ENCODE measurements at places on chromosomes 6 and 20. TPM values are rescaled to one million over a fixed set of nuclear protein-coding genes. Genes with fewer than 3 reads are reported as not detected.

Gene KHDC1
- 3.5 TPM for total RNA-seq

Gene PROKR2
- not detected for total RNA-seq

Gene ADTRP
- total RNA-seq = 31.5 TPM

Gene BANF2
- not detected for total RNA-seq

Gene LTA
- 335 TPM for total RNA-seq

Gene CYP39A1
- total RNA-seq = not detected

- H3K4me3 ChIP-seq = no peak overlapping the region
- no peak for DNase-seq
- H3K36me3 ChIP-seq = no peaks in the 10 kb centered on the region
- H3K27ac ChIP-seq = no peak overlapping the region
- no peaks in the 10 kb centered on the region for H3K27me3 ChIP-seq
Observed at GRCh38 chr20:13028673-13029072, 19.9 kb downstream of the SPTLC3 start.

DNA sequence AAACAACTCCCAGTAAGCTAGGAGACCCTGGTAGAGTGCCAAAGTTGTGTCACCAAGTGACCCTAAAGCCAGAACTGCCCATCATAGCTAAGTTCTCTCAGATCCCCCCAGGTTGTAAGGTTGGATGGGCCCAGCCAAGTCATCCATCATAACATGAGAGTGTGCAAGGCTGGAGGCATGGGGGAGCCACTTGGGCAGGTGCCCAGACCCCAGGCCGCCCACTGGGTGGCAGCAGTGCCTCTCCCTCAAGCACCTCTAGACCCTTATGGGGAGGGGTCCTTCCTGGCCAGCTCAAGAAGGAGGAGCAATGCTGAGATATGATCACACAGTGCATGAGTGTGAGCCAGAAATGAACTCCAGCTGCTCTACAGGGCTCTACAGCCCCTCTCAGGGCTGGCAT, 154.5 kb downstream of the MYLK4 start:
- H3K4me3 ChIP-seq = no peak overlapping the region
- H3K27me3 ChIP-seq = peaks cover 6% of the 10 kb centered on the region
- DNase-seq = no peak
- H3K27ac ChIP-seq = no peak overlapping the region

DNA sequence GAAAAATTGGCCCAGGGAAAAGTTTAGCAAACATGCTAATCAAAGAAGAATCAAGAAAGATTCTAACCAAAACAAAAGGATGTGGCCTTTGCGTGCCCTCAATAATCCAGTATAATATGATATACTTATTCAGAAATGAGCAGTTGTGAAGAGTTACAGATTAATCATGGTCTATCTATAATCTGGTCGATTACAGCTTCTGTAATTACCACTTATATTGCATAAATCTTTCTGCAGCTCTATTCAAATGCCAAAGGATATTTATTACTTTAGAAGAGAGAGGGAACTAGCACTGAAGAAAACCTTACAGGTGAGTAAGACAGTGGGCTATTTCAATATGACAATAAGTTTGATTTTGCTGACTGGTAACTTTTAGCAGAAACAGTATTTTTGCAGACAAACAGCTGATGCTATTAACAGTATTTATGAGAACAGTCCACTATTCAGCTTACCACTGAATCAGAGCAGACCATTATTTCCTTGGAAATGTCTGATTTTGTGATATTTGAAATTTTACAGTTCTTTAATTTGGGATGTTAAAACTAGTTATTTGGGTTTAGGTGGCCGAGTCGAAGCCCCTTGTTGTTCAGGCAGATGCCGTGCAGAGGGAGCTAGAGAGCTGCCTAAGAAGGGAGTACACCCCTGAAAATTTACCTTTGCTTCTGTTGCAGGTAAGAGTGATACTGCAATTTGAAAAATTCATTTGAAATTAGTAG, 92.2 kb downstream of the CEP57L1 start:
- H3K4me3 ChIP-seq = no peak overlapping the region
- peaks cover 5% of the 10 kb centered on the region for H3K36me3 ChIP-seq
- peaks cover 9% of the 10 kb centered on the region for H3K27me3 ChIP-seq

DNA sequence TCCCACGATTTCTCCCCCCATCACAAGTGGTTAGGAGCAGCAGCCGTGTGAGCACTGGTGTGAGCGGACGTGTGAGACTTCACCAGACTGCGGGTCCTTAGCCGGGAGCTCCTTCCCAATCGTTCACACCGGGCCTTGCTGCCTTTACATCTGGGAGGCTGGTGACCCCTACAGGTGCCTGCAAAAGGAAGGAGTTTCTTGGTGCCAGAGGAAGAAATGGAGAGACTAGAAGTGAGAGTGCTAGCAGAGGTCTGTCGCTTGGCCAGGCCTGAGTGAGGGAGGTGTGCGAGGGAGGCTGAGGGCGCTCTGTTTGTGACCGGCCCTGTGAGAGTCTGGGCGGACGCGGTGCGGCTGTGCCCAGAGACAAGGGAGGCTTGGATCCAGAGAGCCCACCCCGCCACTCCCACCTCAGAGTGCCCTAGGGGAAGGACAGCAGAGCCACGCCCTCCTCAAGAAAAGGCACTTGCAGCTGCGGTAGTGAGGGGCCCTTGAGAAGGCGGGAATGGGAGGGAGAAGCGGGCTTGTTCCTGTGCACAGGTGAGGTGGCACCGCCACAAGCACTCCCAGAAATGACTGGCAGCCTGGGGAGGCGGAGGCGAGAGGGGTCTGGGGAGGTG, 10.0 kb upstream of the ARMC2 start:
- H3K4me1 ChIP-seq = peaks cover 22% of the 10 kb centered on the region
- peaks cover 14% of the 10 kb centered on the region for H3K27me3 ChIP-seq
- no peak for DNase-seq
- H3K36me3 ChIP-seq = no peaks in the 10 kb centered on the region

DNA sequence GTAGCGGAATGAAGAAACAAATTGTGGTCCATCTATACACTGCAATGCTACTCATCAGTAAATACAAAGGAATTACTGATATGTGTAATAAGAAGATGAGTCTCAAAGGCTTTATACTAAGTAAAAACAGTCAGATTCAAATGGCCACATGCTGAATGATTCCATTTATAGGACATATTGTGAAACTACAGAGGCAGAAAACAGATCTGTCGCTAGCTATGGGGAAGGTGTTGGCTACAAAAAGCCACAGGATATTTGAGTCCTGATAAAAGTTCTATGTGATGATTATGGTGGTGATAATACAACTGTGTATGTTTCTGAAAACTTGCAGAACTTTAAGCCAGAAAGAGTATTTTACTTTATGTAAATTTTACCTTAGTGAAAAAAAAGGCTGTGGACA, 313.2 kb downstream of the HDGFL1 start:
- H3K4me3 ChIP-seq = no peak overlapping the region
- no peaks in the 10 kb centered on the region for H3K27me3 ChIP-seq
- no peak overlapping the region for H3K27ac ChIP-seq
- no peak for DNase-seq
- H3K36me3 ChIP-seq = no peaks in the 10 kb centered on the region

- no peaks in the 10 kb centered on the region for H3K36me3 ChIP-seq
- DNase-seq = no peak
- no peaks in the 10 kb centered on the region for H3K4me1 ChIP-seq
- peaks cover 28% of the 10 kb centered on the region for H3K27me3 ChIP-seq
- no peak overlapping the region for H3K4me3 ChIP-seq
Observed at GRCh38 chr6:79750806-79751205, 119.7 kb downstream of the SH3BGRL2 start.

- H3K27ac ChIP-seq = peak overlapping the region; percentile 55
- peaks cover 34% of the 10 kb centered on the region for H3K36me3 ChIP-seq
Observed at GRCh38 chr6:127937747-127938146, 36.9 kb upstream of the THEMIS start.

DNA sequence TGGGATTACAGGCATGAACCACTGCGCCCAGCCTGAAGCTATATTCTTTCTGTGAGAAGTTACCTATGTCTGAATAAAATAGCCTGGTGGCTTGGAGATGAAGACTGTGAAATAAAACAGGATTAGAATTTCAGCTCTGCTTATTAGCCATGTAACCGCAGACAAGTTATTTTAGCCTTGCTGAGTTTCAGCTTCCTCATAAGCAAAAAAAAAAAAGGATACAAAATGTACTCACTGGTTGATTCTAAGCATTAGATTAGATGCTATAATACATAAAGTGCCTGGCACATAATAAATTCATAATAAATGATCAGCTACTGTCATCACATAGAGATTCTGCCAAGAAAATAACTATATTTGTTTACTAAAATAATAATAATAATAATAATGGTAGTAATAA, 98.8 kb downstream of the EPB41L2 start:
- H3K36me3 ChIP-seq = peaks cover 2% of the 10 kb centered on the region
- no peaks in the 10 kb centered on the region for H3K27me3 ChIP-seq
- H3K4me1 ChIP-seq = peaks cover 2% of the 10 kb centered on the region
- DNase-seq = no peak

DNA sequence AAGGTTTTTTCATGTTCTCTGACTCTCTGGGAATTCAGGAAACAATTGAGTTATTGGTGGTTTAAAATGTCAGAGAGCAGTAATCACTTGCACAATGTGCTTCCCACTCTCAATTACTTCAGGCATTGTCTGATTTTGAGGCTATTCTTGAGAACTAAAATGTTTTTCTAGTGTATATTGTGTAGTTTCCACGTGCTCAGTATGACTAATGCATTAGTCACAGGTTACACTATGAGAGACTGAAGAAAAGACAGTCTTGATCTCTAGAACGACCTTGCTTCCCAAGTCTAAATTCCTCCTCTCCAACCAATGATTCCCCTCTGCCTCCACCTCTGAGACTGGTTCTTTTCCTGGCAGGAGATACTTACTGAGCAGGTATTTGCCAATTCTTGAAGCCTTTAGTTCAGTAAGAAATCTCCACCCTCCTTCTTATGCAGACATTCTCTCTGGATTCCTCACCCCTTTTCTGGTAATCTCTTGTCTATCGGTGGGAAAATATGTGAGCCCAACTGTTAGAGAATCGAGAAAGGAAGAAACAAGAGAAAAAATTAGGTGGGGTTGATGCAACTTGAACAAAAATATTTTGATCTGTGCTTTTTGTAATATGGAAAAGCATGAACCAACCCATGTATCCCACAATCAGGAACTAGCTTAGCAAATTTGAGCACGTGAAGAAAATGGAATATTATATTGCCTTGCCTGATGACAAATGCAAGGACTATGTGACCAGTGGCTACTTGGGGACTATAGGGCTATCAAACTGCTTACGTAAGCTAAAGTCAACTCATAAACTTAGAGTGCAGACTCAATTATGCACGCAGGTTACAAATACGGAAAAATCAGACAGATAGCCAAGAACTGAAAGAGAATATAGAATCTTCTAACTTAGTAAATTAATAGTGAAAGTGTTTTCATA, 61.1 kb upstream of the SLC22A16 start:
- peaks cover 19% of the 10 kb centered on the region for H3K4me1 ChIP-seq
- H3K27me3 ChIP-seq = peaks cover 10% of the 10 kb centered on the region
- no peak overlapping the region for H3K27ac ChIP-seq
- no peak for DNase-seq
- no peak overlapping the region for H3K4me3 ChIP-seq
- H3K36me3 ChIP-seq = no peaks in the 10 kb centered on the region

- no peaks in the 10 kb centered on the region for H3K27me3 ChIP-seq
- no peaks in the 10 kb centered on the region for H3K4me1 ChIP-seq
- DNase-seq = no peak
- no peak overlapping the region for H3K27ac ChIP-seq
- no peak overlapping the region for H3K4me3 ChIP-seq
Observed at GRCh38 chr6:7893342-7893741, 17.2 kb downstream of the TXNDC5 start.

- H3K27ac ChIP-seq = no peak overlapping the region
- no peaks in the 10 kb centered on the region for H3K36me3 ChIP-seq
- no peak for DNase-seq
- H3K4me1 ChIP-seq = no peaks in the 10 kb centered on the region
- H3K4me3 ChIP-seq = no peak overlapping the region
- peaks cover 45% of the 10 kb centered on the region for H3K27me3 ChIP-seq
Observed at GRCh38 chr6:100488244-100488643, 23.5 kb upstream of the SIM1 start.

GRCh38 chr6:40389254-40389653, 197.9 kb downstream of the LRFN2 start:
- H3K4me3 ChIP-seq = no peak overlapping the region
- H3K27me3 ChIP-seq = peaks cover 15% of the 10 kb centered on the region
- no peak overlapping the region for H3K27ac ChIP-seq
- DNase-seq = no peak
- no peaks in the 10 kb centered on the region for H3K36me3 ChIP-seq
- H3K4me1 ChIP-seq = peaks cover 21% of the 10 kb centered on the region

DNA sequence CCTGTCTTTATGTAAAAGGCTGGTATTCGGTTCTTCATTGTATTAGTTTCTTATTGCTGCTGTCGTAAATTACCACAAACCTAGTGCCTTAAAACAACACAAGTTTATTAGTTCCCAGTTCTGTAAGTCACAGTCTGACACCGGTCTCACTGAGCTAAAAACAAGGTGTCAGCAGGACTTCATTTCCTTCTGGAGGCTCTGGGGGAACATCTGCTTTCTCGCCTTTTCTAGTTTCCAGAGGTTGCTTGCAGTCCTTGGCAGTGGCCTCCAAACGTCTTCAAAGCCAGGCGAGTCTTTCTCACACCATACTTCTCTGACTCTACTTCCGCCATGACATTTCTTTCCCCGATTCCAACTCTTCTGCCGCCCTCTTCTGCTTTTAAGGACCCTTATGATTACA, 43.0 kb upstream of the ZFAND3 start:
- no peak overlapping the region for H3K4me3 ChIP-seq
- peaks cover 10% of the 10 kb centered on the region for H3K27me3 ChIP-seq
- no peaks in the 10 kb centered on the region for H3K36me3 ChIP-seq
- peaks cover 1% of the 10 kb centered on the region for H3K4me1 ChIP-seq
- no peak for DNase-seq
- no peak overlapping the region for H3K27ac ChIP-seq

GRCh38 chr6:133277900-133278545, 36.9 kb downstream of the EYA4 start:
- H3K4me3 ChIP-seq = no peak overlapping the region
- no peaks in the 10 kb centered on the region for H3K36me3 ChIP-seq
- no peak for DNase-seq
- H3K27me3 ChIP-seq = no peaks in the 10 kb centered on the region
- H3K27ac ChIP-seq = no peak overlapping the region
